Psoas muscle (tissue), 8 donors: ENCODE measurements at places on chromosomes 6 and 20. TPM values are rescaled to one million over a fixed set of nuclear protein-coding genes. Genes with fewer than 3 reads are reported as not detected.

SMPDL3A gene
- 17.4 TPM for total RNA-seq

RCAN2 gene
- 32.2 TPM for total RNA-seq

ELOVL4 gene
- total RNA-seq: 0.10 TPM

TAAR8 gene
- total RNA-seq: not detected

DNA sequence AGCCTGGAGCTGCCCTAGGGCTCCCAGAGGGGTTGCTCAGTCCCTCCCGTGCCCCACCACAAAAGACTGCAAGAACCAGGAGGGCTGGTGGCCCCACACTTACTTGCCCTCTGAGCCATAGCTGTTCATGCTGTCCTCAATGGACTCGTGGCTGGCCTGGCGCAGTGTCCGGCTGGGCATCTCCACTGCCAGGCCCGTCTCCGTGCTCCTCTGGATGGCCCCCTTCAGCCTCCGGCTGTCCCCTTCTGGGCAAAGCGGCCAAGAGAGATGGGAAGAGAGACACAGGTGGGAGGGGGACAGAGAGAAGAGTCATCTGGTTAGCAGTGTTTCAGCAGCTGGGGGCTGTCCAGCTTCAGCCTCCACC lies 25.5 kb downstream of the KCNK15 start:
- DNase-seq: no peak

- no peak for DNase-seq
Measured at GRCh38 chr20:61447952-61448351, 195.9 kb downstream of the CDH4 start.

DNA sequence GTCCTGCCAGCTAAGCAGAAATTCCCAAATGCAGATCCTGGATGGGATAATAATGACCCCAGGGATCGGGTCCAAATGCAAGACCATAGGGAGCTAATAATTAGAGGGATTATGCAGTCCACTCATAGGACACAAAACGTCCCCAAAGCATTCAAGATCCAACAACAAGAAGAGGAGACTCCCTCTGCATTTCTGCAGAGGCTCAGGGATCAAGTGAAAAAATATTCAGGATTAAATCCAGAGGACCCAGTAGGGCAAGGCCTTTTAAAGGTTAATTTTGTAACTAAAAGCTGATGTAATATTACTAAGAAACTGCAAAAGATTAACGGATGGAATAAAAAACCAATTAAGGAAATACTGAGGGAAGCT lies 22.2 kb downstream of the HLA-A start:
- DNase-seq: no peak

DNA sequence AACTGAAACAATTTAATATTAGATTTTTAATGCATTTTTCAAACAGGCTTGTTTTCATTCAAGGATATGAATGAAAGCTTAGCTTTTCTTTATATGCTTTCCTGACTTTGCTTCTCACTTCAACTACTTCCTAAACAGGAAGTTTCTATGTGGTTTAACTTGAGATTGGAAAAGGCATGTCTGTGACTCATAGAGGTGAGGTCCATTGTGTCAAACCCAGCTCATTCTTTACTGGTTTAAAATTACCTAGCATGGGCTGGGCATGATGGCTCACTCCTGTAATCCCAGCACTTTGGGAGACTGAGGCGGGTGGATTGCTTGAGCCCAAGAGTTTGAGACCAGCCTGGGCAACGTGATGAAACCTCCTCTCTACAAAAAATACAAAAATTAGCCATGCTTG lies 34.4 kb downstream of the EFHC1 start:
- DNase-seq: no peak

GRCh38 chr6:129893640-129894039 lies 32.5 kb upstream of the TMEM244 start:
- no peak for DNase-seq

DNA sequence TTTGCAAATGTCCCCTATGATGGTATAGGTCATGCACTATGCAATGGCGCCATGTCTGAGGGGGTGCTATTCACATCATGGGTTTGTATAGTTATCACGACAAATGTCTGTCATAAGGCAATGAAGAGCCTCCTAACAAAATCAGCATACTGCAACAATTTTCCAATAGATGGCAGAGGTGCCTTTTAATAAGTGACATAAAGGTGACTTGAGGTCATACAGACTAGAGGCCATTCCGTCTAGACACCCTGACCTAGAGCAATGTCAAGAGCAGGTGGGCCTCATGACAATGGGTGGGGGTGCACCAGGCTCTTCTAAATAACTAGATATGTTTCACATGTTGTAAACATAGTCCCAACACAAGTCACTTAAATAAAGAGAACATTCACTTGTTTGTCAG lies 107.7 kb downstream of the KIF6 start:
- DNase-seq: no peak

DNA sequence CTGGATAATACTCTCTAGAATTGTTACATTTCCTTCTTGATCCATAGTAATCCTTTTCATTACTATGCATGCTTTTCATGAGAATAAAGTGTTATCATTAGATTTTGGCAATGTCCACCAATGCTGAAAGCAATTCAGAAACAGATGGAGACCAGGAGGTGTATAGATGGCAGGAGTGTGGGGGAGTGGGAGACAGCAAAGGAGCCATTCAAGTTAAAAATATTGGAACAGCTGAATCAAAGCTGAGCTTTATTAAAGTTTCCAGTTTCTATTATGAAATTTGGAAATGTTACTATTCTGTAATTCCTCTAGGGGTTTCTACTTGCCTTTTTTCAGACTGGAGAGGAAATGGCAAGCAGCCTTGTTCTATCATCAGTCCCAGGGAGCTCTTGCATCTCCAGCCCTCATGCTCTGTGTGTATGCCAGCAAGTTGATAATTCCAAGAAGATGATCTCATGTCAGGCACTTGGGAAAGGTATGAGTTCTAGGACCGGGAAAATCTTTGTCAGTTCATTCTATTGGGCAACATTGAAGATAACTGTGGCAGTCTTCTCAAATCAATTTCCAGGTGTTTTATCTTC lies 228.0 kb downstream of the CD109 start:
- no peak for DNase-seq

DNA sequence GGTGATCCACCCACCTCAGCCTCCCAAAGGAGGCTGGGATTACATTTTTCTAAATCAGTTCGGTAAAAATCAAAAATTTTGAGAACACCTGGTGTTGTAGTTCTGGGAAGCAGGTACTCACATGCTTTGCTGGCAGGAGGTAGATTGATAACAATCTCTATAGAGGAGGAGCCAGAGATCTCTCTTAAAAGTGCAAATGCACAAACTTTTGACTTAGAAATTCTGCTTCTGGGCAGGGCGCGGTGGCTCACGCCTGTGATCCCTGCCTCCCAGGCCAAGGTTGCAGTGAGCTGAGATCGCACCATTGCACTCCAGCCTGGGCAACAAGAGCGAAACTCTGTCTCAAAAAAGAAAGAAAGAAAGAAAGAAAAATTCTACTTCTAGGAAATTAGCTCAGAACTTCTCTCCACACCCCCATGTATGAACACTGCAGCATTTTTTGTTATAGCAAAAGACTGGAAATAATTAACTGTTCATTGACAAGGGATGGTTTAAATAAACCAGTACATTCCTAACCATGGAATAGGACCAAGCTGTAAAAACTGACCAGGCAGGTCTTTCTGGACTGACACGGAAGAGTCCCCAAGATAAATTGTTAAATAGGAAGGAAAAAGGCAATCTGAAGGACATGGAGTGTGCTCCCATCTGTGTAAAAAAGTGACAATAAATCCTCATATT lies 14.4 kb upstream of the TRIB3 start:
- no peak for DNase-seq

DNA sequence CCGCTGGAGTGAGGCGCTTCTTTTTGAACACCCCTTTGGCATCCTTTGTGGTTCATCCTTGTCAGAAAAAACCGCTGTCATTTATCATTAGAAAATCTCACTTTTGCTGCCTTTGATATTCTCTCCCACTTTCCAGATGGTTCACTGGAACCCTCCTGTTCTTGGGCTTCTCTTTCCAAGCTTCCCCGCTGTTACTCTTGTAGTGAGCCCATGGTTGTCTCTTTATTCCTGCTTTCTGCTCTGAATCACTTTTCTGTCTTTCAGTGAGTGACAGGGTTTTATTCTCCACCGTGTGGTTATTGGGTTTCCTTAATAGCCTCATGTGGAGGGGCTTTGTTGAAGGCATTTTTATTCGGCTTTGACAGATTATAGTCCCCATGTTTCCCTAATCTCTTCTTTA lies 117.0 kb downstream of the FARS2 start:
- DNase-seq: no peak
